Cortex of kidney (tissue), 1 donor: ENCODE measurements at places on chromosomes 11 and 22.

GRCh38 chr11:102874852-102875251 is at the start of gene MMP12:
TSS of gene MMP12 (minus strand) at chr11:102874982. CDS start at chr11:102874937, 45 bp downstream.
- DNase-seq = no peak

DNA sequence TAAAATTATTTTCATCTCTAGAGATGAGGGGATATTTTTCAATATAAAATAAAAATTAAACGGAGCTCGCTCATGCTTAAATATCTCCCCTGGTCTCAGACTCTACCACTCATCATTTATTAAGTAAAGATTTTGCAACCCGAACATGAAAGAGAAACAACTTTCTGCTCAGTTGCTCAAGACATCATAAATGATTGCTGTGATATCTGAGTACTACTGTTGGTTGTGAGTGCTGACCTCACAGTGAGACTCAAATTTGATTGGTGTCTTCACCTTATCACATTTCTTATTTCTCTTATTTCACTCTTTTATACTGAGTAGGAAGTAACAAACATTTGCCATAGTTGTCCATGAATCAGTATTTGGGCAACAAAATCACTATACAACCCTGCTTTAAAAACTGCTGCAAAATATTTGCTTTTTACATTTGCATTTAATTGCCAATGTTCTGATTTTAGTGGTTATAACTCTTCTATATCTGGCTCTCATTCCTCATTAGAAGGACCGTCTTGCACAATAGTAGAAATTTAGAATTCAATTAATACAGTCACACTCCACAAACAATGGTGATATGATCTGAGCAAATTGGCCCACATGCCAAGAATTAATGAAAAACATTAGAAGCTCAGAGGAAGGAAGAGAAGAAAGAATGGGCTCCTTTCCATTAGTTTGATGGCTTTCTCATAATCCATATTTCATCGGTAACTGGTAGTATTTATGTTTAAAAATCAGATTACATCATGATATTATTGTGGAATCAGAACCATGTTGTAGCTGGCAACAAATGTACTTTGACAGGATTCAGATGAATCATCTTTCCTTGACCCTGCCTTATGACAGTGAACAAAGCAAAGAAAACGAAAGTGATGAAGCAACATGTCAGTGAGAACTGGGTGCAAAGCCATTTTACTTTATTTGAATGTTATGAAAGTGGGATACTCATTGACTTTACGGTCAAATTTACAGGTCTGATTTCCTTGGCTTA is 973.6 kb upstream of the TENM4 start:
- no peak for DNase-seq

DNA sequence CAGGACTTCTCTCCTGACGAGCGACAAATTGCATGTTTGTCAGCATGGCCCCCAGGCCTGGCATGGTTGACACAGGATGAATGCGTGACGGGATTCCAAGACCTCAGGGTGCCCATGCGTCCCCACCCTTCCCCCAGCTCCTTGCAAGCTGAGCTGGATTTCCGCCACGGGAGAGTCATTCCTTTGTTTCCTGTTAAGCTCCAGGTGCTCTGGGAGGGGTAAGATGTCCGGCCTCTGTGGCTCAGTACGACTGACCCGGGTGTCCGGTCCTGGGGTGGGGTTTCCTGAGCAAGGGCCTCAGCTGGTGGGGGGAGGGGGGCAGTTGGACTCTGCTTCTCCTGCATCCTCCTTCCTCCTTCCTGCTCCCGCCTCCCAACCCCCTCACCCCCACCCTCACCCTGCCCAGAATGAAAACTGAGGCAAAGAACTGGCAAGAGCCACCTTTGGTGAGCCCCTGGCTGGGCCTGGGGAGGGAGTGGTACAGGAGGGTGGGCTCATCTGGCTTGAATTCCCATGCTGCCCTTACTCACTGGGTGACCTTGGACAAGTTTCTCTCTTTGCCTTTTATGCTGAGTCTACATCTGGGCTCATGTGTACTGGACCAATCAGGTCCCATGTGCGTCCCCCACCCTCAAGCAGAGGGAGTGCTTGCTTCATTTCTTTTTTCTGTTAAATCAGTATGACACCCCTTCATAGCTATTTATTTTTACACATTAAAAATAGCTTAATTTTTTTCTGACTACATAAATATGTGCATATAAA is 2.5 kb downstream of the CDC42EP2 start:
- DNase-seq = no peak

DNA sequence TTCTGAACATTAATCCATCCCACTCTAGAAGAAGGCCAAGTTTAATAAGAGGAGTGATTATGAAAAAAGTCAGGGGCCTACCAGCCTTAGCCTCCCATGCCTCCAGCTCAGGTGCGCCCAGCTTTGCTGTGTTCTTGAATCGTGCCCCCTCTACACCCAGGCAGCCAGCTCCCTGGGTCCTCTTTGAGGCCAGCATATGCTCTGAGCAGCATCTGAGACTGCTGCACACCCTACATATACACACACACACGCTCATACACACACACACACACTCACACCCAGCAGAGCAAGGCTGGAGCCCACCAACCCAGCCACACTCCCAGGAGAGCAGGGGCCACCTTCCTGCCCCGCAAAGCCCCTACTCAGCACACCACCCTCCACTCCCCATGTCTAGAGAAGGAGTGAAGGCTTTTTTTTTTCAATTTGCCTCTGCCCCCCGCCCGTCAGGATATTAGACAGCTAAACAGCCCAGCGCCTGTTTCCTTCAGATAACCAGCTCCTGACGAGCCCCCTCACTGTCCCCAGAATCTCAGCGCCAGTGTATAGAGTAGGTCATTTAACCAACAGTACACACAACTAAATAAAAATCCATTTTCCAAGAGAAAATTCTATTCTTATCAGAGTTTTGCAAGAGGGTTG is 121.6 kb downstream of the BUD13 start:
- DNase-seq = no peak

- no peak for DNase-seq
Measured at GRCh38 chr11:14323118-14323676, 35.8 kb downstream of the RRAS2 start.

DNA sequence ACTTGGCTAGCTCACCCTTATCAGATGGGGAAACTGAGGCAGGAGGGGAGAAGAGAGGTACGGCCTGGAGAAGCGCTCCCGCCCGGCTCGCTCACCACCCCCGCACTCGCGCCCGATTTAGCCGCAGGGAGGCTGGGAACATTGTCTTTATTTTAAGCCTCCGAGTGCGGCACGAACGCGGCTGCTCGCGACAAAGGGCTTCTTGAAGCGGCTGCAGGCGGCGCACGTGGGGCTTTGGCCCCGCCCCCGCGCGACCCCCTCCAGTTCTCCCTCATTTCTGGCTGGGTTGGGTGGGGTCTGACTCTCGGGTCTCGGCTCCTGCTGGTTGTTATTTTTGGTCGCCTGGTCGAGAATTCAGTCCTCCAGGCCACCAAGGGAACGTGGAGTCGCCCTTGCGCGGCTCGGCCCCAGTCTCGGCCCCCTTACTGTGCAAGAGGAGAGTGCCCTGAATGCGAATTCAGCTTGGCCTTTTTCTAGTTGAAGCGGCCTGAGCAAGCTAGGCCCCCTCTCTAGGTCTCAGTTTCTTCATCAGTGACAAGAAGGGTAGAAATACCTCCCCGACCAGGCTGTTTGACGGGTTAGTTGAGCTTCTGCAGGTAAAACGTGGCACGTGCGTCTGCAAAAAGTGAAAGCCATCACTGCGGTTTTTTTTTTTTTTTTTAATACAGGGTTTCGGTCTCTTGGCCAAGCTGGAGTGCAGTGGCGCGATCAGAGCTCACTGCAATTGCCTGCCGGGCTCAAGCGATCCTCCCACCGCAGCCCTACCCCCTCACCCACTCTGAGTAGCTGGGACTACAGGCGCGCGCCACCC is 2.6 kb upstream of the CHRM1 start:
- no peak for DNase-seq

- no peak for DNase-seq
Measured at GRCh38 chr11:129992161-129992944, 10.3 kb downstream of the PRDM10 start.

DNA sequence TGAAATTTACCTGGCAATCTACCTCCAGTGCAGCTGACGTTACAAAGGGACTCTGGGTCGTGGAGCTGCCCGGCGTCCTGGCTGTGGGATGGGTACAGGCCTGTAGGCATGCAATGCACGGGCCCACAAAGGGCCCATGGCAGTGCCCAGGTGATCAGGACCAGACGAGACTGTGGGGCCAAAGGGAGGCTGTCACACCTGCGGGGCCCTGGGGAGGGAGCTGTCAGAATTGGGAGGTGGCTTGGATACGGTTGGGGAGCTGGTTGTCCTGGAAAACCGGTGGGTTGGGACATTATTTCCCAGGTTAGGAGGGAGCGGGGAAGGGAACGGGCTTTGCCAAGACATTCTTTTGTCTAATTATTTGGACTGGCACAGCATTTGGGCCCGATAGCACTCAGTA is 958.5 kb downstream of the BRD1 start:
- DNase-seq = no peak

DNA sequence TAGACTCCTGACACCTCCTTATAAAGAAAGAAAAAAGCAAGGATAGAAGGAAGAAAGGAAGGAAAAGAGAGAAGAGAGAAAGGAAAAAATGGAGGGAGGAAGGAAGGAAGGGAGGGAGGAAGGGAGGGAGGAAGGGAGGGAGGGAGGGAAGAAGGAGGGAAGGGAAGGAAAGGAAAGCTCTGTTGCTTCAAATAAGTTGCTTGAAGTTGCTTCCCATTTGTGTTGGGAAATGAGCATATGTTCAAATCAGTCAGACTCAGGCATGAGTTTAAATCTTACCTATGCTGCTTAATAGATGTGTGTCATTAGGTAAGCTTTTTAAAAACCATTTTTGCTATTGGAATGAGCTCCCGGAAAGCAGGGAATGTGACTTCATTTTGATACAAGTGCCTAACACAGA is 6.6 kb upstream of the GAS2 start:
- no peak for DNase-seq

- DNase-seq = no peak
Measured at GRCh38 chr11:129323896-129324502, 51.6 kb upstream of the BARX2 start.

DNA sequence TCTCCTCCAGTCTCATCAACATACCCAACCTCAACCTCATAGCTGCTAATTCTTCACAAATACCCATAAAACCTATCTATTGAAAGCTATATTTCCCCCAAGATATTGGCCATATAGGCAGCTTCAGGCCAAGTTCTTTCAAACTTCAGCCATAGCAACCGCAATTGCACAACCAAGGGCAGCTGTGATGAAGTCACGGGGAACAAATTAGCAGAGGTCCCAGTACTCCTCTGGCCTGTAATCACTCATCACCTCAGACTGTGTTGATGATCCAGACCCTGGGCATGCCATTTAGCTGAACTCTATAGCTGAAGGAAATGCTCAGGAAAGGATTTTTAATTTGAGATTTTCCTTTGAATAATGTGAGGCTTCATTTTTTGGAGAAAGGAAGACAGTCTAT is 84.1 kb downstream of the SLC1A2 start:
- no peak for DNase-seq

- DNase-seq = no peak
Measured at GRCh38 chr22:50259302-50259701, 2.2 kb downstream of the MAPK12 start.

DNA sequence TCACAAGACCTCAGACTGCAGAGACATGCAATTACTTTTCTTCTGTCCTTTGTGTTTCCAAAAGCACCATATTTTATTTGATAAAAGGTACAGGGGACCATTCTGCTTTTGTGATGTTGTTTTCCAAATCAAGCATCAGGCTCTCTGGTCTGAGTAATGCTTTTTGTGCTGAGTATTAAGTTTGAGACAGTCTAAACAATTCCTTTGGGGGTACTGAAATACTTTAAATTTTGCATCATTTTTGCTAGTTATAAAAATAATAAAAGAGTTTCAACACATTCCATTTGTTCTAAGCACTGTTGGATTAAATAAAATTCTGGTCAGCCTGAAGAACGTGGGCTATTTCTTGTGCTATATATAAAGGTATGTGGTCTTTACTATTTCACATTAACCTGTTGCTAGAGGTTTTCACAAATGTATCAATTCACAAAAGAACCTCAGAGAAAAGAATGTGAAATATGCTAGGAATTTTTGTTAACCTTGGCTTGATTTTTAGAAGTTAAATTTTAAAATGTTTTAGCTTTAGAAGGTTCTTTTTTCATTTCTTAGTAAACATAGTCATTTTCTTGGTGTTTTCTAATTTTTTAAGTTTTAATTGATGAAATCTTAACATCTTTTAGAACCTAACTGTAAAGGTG is 61.6 kb downstream of the C22orf31 start:
- no peak for DNase-seq

GRCh38 chr11:38304926-38305325 is 1706.9 kb upstream of the RAG2 start:
- no peak for DNase-seq

- no peak for DNase-seq
Measured at GRCh38 chr22:44472598-44472997, 25.4 kb downstream of the RTL6 start.

- no peak for DNase-seq
Measured at GRCh38 chr11:70270877-70271648, 573 bp downstream of the PPFIA1 start.
